Left colon (tissue), 2 donors: ENCODE measurements at places on chromosomes 12 and 14. TPM values are rescaled to one million over a fixed set of nuclear protein-coding genes. Genes with fewer than 3 reads are reported as not detected.

Gene ENDOU
- total RNA-seq: not detected

Gene IRAK3
- total RNA-seq: 6.7 TPM

Gene DCD
- total RNA-seq: not detected

Gene DNAH10
- 0.39 TPM for total RNA-seq

Gene STXBP6
- 19.9 TPM for total RNA-seq

Gene ACACB
- 49.6 TPM for total RNA-seq

Gene SYT1
- 1.5 TPM for total RNA-seq

Gene GLIPR1L1
- total RNA-seq: not detected

Gene RND1
- 2.1 TPM for total RNA-seq

Gene KCNJ8
- total RNA-seq: 0.46 TPM

Gene ADIPOR2
- 111 TPM for total RNA-seq

GRCh38 chr14:105267820-105268548 lies 19.7 kb downstream of the BTBD6 start:
- DNase-seq: peak; percentile 38

- no peak for DNase-seq
Measured at GRCh38 chr12:75658901-75659823, 147.8 kb upstream of the KRR1 start.

DNA sequence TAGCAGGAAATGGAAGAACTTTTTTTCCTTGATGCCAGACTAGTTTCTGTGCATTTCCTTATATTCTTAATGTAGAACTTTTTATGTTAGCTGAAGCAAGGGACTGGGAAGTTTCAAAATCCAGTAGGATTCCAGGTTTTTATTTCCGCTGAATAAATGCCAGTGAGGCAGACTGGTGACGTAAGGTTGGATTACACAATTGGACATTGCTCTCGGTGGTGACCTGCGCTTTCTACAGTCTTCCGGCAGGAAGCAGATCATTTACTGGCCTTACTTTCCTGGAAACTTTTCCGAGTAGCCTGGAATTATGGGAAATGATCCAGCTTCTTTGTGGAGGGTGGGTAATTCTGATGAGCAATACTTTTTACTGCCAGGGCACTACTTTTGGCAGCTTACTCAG lies 3.6 kb downstream of the IFT43 start:
- DNase-seq: no peak

GRCh38 chr12:124768452-124769162 lies 95.1 kb downstream of the SCARB1 start:
- no peak for DNase-seq

- DNase-seq: no peak
Measured at GRCh38 chr14:63383776-63384367, 65.1 kb upstream of the GPHB5 start.

GRCh38 chr14:64943556-64943955 lies 1.0 kb upstream of the GPX2 start:
- DNase-seq: no peak

DNA sequence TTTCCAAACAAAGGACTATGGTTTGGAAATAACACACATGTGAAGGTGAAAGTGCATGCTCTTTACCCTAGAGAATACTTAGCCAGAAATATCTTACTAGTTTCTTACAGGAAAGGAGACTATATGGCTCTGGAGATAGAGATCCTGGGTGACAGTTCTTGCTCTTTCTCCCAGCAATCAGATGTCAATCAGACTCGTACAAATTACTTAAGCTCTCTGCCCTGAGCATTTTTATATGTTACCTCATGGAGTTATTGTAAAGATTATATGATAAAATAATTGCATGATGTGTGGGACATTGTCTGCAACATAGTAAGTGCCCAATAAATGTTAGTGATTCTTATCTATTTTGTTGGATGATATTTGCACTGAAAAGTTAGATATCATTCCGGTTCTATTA lies 76.8 kb downstream of the FAR2 start:
- DNase-seq: no peak

DNA sequence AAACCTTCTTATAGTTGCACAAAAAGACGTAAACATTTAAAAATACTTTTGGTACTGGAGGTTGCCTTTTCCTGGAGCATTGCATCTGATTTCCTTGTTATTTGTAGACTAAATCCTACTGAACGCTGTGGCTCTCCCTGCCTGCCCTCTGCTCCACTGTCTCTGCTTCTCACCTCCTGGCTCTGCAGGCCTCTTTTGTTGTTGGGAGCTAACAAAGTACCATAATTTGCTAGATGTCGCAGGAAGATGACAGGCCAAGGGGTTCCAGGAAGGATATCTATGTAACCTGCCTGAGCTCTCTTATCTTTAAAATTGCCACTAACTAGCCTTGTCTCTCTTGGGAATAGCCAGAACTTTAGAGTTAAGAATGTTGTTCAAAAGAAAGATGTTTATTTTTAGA lies 21.4 kb downstream of the SYNE2 start:
- no peak for DNase-seq

GRCh38 chr12:92132288-92132687 lies 13.4 kb downstream of the BTG1 start:
- DNase-seq: no peak

GRCh38 chr12:22083167-22083566 lies 37.1 kb downstream of the CMAS start:
- no peak for DNase-seq

DNA sequence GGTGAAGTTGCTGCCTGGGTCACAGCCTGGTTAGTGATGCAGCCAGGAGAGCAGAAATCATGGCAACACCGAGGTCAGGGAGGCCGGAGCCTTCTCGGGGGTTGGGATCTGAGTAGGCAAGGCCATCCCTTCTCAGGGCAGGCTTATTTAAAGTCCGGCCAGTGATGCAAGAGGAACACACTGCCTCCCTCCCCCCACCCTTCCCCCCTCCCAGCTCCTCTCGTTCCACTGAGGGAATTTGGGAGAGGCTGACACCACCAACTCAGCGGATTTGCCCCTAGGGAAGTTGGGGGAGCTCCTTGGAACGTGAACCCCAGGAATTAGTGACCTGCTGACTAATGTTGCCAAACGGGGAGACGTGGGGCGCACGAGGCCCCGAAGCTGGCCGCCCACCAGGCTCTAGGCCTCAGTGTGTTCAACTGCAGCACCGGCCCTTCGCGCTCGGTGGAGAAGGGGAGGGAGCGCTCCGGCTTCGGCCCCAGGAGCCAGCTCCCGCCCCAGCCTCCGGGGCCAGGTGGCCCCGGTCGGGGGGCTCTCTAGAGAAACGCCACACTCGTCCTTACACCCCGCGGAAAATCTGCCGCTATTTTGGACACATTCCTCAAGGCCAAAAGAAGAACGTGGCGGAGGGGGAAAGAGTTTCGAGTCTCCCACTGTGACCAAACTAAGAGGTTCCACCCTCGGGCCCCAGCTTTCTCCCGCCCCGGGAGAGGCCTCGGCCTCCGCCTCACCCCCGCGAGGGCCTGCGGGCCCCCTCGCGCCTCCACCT lies 1.6 kb downstream of the CTDSP2 start:
- DNase-seq: peak; percentile 58

DNA sequence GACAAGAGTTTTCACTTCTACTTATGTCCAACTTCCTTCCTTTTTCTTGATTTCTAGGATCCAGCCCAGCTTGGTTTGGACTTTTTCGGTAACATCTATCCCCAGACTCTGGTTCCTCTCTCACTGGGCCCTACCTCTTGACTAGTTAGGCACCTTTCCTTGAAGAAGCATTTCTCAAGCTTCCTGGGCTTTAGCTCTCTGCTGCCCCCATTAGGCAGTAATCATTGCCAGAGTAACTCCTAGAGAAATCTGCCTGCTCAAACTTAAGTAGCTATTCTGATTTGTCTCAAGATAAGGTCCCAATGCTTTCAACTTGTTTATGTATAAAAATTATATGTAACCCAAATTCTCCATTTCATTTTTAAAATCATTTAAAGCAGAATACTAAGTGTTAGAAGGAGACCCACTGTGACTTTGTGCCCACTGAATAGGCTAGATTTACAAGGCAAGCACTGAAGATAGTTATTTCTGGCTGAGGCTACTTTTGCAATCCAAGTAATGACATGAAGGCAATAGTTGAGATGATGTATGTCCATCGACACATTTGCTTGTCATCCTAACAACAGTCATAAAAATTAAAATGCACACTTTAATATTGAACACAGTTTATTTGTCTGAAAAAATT lies 275.0 kb upstream of the G2E3 start:
- no peak for DNase-seq

DNA sequence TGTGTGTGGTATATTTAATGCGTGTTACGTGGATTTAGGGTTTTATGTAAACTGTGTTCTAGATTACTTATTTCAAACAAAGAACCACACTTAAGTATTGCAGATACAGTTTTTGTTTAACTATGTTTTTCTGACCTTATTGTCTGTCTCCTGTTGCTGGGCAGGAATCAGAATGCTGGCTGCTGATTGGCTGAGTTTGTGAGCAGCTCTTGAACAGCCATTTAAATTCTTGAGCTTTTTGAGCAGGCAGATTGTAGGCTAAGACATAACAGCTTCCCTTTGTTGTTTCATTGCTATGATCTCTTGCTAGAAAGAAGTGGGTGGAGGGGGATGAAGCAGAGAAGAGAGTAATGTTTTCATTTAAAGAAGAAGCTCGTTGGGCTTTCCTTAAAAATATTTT lies 52.2 kb downstream of the ATF7IP start:
- DNase-seq: peak; percentile 54

- no peak for DNase-seq
Measured at GRCh38 chr12:119479121-119479561, 114.4 kb upstream of the TMEM233 start.

DNA sequence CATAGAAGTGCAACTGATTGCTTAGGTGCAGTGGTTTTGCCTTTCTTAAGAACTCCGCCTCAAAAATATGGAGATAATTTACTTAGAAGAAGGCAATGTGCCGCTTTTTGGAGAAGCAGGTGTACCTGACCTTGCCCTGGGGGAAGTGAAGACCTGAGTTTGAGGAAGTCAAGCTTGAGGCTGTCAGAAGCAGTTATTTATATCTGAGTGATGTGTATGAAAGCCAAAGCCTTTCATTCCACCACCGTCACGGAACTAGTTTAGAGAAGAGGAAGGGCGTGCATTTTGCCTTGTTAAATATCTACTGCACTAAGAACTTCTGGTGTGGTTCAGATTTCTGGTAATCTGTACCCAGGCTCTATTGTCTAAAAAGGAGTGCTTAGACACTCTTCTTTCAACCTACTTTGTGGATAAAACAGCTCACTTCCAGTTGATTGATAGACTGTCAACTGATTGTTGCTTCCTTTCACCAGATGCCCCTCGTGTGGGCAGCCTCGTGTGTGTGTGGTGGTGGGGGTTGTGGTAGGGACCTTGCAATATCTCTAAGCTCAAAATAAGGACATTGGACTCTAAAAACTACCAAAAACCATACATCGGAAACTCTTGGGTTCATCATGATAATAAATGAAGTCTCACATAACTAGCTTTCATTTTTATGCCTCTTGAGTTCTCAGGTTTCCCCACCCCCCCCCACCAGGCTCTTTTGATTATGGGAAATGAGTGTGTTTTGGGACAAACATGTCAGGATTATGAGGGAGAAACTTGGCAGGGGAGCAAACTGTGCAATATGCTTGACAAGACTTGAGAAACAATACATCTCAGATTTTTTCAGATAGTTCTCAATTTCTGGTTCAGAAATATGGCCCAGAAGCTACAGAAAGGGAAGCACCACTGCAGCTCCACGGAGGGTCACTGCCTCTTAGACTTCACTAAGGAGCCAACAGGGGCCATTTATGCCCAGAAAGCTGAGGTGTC lies 78.6 kb downstream of the ARF6 start:
- no peak for DNase-seq

DNA sequence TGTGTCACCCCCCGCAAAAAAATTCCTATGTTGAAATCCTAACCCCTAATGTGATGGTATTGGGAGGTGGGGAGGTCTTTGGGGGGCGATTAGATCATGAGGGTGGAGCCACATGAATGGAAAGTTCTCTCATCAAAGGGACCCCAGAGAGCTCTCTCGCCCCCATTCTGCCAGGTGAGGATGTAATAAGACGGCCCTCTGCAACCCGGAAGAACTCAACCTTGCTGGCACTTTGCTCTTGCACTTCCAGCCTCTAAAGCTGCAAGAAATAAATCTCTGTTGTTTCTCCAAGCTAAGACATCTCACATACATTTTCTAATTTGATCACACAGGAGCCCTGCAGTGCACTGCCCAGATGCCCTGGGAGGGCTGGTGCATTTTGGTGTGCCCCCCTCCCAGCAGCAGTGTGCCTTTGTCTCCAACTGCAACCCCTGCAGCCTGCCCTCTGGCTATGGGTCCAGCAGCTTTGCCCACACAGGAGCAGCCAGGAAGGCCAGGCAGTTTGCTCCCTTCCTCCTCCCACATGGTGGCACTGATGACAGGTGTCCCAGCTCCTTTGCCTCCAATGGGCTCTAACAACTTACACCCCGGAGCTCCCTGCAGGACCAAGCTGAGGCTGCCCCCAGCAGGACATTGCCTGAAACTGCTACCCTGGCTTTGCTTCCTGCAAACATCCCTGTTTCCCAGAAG lies 59.3 kb downstream of the C14orf132 start:
- DNase-seq: peak; percentile 42

- DNase-seq: no peak
Measured at GRCh38 chr14:68893566-68893965, 85.5 kb downstream of the ACTN1 start.

DNA sequence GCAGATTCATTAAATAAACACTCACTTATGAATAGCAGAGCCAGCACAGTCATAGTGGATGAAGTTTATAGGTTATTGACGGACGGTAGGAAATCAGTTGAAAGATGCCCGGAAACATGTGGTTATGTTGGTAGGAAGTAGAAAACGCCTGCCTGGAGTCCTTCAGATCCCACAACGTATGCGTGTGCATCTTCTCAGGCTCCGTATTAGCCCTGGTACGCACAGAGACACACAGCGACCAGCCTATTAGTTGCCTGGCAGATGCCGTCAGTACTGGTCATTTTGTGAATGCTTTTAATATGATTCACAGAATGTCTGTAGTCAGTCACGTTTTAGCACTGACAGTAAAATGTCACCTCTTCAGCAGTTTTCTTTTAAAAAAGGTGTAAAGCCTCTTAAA lies 196.4 kb downstream of the RGS6 start:
- no peak for DNase-seq

DNA sequence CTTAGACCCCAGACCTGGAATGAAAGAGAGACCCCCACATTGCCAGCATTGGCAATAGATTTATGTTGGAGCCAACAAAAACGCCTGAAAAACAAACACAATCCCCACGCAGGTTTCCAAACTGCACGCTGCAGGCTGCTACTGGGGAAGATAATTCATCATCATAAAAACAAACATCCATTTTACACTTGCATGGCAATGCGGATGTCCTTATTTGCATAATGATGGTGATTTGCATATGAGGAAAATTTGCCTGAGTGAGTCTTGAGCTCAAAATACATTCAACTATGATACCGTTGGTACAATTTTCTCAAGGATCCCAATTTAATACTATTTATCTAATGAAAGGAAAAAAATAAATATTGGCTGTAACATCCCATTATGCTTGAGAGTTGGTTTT lies 33.6 kb upstream of the TMEM132D start:
- no peak for DNase-seq

- DNase-seq: no peak
Measured at GRCh38 chr12:17802657-17803641, 287.0 kb downstream of the RERGL start.

- DNase-seq: no peak
Measured at GRCh38 chr12:30706476-30706875, 10.8 kb upstream of the IPO8 start.
